ENCODE measurements at places on chromosomes 3 and 15.

DNA sequence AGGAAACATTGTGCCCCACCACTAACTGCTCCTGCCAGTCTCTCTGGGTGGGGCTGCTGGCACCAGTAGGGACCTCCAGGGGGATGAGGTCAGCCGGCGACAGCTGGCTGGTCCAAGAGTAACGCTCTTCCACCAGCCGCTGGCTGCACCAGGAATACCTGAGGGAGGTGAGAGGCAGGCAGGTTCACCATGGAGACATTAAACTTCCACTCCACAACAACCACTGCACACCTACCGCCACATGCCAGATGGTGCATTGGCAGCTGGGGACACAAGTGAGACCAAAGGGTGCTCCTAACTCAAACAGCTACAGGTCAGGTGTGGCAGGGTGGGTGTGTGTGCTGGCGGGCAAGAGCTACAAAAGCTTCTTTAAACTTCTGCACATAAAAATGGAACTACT lies 4.5 kb downstream of the POLG start:
- DNase-seq, result no peak

DNA sequence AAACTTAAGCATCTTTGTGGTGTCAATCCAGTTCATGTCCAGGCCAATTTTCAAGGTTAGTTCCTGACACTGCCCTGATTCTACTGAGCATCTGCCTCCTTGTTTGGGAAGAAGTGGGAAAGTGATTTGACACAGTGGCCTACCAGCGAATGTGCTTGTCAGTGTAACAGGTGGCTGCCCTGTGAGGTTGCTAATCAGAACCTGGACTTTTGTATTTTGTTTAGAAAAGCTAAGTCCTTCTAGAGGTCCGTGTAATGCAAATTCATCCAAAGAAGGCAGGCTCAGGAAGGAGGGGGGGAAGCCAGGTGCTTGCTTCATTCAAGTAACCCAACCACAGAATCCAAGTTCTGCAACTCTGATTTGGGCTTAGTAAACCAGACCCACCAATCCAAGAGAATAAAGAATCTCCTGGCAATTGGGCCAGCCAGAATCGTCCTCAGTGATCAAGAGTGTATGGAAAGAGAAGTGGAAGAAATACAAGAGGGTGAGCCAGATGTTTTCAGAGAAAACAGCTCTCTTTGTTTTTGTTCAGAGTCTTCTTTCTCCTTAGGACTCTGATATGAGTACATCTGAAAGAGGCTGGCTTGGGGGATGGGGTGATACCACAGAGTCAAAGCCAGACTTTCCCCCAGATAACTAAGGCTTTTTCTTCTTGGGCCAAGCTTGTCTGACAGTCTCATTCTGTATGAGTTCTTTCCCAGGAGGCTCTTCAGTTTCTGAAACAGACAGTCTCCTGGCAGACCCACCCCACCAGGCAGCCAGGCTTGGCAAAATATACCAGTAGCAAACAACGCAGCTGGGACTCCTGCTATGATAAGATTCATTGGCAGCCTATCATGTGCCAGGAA lies 508.9 kb upstream of the TBL1XR1 start:
- DNase-seq, result no peak

- no peak for DNase-seq
Measured at GRCh38 chr15:82919231-82919886, 33.2 kb downstream of the HOMER2 start.

DNA sequence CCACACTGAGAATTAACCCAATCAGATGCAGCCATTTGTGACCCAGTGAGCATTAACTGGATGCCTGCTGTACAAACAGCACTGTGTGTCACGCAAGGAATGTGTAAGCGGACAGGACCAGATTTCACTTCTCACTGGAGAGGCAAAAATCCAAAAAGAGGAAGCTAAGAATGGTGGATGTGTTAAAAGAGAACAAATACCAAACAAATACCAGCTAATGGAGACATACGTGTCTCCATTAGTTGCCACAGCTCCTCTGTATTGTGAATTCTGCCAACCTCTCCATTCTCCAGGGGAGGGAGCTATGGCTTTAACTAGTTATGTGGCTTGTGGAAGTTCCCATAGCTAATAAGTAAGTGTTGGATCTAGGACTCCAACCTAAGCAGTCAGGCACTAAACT lies 2.6 kb downstream of the LTF start:
- no peak for DNase-seq

DNA sequence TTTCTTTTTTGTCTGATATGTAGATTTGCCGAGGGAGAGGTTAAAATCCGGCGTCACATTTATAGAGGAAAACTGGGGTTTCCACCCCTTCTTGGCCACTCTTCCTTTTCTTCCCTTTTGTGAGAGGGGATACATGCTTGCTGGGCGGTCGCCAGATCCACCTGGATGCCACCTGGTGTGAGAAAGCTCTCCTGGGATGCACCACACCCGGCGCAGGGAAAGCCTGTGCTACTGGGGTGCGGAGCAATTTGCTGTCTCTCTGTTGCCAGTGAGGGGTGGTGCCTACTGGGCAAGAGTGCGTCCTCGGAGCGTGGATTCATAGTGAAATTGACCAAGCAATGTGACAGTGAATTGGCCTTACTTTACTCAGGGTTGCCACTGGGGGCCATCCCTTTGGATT lies 2.5 kb upstream of the RGMA start:
- no peak for DNase-seq

DNA sequence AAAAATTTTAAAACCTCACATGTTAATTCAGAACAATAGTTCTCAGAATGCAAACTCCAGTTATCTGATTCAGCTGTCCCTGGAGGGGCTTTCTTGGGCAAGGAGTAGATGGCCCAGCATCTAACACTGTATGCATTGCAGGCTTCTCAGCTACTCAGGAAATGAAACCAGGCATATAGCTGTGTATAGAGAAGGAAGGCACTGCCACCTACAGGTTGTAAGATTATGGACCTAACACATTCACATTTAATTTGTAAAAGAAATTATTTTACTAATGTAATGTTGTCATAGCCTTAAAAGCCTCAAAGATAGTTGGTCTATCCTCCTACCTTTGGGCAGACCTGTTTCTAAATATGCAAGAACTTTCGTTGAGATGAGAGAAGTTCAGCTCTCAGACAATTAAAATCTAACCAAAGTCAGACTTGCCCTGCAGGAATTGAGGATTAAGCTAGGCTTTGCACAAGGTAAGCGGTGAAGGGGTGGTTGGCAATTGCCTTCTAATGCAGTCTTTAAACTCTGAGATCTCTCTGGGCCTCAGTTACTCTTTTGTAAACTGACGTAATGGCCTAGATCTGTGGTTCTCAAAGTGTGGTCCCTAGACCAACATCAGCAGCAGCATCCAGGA lies 132.8 kb upstream of the SLC24A5 start:
- peak; percentile 18 for DNase-seq

- DNase-seq, result no peak
Measured at GRCh38 chr15:64466408-64467141, 6.2 kb downstream of the ZNF609 start.

GRCh38 chr3:130946882-130947281 lies 53.0 kb downstream of the ATP2C1 start:
- no peak for DNase-seq

GRCh38 chr15:49265911-49266310 lies 95.9 kb downstream of the GALK2 start:
- DNase-seq, result no peak

DNA sequence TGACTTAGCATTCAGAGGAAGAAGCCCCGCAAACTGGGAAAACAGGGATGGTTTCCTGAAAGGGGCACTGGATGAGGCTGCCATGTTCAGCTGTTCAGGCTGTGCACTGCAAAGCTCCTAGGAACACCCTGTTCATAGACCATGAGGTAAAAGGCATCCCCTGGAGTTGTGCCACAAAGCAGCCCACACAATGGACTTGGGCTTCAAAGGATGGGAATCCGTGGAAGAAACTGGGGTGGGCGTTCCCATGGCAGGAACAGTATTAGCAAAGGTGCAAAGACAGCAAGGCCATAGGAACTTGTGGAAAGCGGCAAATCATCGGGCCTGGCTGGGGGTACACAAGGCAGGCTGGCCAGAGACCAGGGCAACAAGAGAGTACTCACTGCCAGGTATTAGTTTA lies 8.9 kb downstream of the OXTR start:
- no peak for DNase-seq

DNA sequence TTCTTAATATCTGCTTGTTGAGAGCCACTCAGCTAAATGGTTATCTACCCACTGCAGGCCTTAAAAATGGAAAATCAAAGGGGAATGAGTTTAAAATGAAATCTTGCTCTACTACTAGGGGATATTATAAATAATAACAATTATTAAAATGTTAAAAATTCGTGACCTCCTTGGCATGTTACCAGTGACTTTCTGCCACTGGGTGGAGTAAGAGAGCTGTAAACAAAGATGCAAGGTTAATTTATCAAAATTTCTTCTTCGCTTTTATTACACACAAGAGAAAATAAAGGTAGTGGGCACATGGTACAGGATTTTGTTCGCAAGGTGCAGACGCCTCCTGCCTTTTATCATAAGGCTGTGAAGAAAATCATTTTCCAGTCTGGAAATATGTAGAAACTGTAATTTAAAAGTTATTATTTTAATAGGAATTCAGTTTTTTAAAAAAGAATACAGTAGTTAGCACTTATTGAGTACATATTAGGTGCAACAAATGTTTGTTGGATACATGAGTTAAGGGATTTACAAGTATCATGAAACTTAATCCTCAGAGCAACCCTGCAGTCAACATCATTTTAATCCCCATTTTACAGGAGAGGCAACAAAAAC lies 272.6 kb downstream of the SUCLG2 start:
- peak; percentile 32 for DNase-seq

GRCh38 chr15:100041127-100041828 lies 300.5 kb downstream of the ADAMTS17 start:
- no peak for DNase-seq

- DNase-seq, result no peak
Measured at GRCh38 chr3:105837143-105837740, 31.6 kb downstream of the CBLB start.

- DNase-seq, result no peak
Measured at GRCh38 chr3:27507111-27507510, 22.9 kb upstream of the SLC4A7 start.

- DNase-seq, result no peak
Measured at GRCh38 chr3:94413336-94414108, 350.7 kb downstream of the NSUN3 start.

DNA sequence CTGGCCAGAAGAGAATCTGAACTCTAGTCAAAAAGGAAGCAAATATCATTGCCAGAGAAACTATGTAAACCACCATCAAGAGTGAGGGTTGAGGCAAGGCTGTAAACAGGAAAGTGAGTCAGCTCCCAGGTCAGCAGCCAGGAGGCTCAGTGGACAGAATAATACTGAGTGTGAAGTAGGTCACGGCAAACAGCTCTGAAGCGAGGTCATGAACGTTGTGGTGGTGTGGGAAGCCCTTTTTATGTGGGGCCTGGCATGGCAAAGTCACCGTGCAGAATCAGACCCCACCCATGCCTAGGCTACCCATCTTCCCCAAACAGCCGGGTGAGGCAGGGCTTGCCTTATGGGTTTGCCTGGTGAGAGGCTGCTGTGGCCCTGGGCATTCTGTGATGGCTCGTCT lies 43.9 kb downstream of the THBS1 start:
- DNase-seq, result peak; percentile 84

DNA sequence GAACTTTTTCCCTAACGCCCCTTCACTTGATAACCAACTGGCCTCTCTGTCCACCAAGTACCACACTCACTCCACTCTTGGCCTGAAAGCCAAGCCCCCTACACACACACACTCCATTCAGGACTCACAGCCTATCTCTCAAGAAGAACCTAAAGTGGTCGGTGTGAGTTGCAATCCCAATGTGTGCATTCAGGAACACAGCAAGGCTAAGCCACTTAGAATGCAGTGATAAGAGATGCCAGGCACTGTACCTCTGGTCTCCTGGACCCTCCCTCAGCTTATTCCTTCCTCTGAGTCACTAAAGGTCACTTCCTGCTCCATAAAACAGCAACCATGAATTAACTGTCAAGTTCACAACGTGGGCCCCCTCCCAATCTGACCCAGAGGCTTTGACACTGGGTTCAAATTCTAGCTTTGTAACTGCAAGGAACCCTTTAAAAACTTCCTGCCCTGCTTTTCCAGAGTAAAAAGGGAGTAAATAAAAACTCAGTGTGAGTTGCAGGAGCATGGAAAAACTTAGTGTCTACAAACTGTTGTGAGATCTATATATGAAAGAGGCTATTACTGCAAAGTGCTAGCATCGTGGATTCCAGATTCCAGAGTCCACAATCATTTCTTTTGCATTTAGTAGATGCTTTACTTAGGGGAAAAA lies 17.6 kb upstream of the KCNMB3 start:
- DNase-seq, result no peak

GRCh38 chr3:47586746-47587145 lies 8.1 kb upstream of the CSPG5 start:
- no peak for DNase-seq

DNA sequence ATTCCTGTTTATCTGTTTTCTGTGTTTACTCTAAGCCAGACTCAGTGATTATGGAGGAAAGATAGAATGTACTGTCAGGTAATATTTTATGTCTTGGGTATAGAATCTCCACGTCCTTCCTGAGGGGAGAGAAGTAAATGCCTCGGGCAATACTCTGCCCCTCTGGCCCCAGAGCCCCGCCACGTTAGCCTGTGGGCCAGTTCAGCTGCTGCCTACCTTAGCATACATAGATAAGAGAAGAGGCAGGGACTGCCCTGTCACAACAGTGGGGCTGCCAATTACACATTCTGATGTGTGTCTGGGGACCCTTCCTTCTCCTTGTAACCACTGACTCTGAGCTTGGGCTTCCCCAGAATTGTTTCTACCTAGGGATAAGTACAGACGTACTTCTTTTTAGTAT lies 347.7 kb upstream of the ATP11B start:
- no peak for DNase-seq

GRCh38 chr15:66608159-66608558 lies 42.4 kb upstream of the LCTL start:
- DNase-seq, result no peak

- DNase-seq, result no peak
Measured at GRCh38 chr3:101685870-101686307, 629 bp downstream of the RPL24 start.

DNA sequence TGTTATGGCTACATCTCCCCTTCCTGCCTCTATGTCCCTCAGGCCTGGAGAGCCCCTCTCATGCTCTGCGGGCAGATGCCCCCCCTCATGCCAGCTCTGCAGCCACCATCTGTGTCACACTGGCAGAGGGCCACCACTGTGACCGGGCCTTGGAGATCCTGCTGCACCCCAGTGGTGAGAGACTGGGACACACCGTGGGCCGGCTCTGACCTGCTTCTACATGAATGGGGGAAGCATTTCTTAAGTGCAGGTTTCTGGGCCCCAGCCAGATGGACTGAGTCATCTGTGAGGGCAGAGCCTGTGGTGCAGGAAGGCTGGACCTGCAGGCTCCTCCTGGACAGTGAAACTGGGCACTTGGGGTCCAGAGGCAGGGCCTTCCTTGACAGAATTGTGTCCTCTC lies 4.8 kb downstream of the VWA5B2 start:
- no peak for DNase-seq

GRCh38 chr3:107561980-107562379 lies 39.2 kb downstream of the BBX start:
- no peak for DNase-seq

- DNase-seq, result no peak
Measured at GRCh38 chr15:100695048-100695447, 92.7 kb downstream of the ASB7 start.

DNA sequence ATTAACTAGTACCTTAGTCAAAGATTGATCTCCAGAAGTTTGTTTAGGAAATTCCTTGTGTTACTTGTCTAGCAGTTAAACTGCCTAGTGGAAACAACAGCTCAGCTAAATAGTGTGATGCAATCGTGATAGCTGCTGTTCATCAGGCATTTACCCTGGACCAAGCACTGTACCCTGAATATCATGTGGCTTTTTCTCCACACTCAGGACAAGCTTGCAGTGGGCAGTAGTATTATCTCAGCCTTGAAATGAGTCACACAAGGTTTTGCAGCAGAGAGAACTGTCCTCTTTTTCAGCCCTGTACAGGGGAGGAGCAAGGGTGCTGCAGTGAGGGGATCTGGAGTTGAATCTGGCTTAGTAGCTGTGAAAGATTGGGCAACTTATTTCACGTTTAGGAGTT lies 208.4 kb downstream of the TP63 start:
- no peak for DNase-seq
